ENCODE measurements at places on chromosomes 6 and 20.

DNA sequence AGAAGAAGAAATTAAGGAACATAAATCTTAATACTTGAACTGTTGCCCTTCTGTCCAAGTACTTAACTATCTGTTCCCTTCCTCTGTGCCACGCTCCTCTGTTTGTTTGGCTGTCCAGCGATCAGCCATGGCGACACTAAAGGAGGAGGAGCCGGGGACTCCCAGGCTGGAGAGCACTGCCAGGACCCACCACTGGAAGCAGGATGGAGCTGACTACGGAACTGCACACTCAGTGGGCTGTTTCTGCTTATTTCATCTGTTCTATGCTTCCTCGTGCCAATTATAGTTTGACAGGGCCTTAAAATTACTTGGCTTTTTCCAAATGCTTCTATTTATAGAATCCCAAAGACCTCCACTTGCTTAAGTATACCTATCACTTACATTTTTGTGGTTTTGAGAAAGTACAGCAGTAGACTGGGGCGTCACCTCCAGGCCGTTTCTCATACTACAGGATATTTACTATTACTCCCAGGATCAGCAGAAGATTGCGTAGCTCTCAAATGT, 17.1 kb downstream of the IRF4 start:
- no peak for DNase-seq

GRCh38 chr20:18272451-18272850, 15.9 kb upstream of the ZNF133 start:
- DNase-seq: no peak

GRCh38 chr6:111846492-111847409, 26.5 kb downstream of the FYN start:
- DNase-seq: no peak

DNA sequence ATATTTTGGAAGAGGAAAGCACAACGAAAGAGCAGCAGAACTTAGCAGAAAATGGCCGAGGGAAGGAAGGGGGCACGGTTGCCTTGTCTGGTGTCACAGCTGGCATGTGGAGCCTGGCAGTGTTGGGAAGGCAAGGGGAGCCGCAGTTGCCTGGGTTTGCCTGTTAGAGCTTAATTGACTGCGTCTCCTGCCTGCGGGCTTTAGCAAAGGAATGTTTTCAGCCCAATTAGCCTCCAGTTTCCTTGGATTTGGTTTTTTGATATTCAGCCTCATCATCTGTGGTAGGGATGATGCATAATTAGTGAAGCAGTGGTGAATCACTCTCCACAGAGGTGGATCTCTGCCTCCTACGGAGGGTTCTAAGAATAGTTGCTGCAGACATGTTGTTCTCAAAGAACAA, 832.6 kb downstream of the QKI start:
- DNase-seq: no peak

- DNase-seq: no peak
Observed at GRCh38 chr20:63746751-63747315, 7.3 kb downstream of the SLC2A4RG start.

- no peak for DNase-seq
Observed at GRCh38 chr20:38338849-38339520, 7.3 kb upstream of the LBP start.

- no peak for DNase-seq
Observed at GRCh38 chr20:63284083-63284440, 8.9 kb upstream of the COL20A1 start.

GRCh38 chr6:33116417-33116816, 40.6 kb downstream of the HLA-DPB1 start:
- DNase-seq: no peak

- no peak for DNase-seq
Observed at GRCh38 chr6:164098857-164099267, 684.3 kb downstream of the QKI start.

Measured in SHP77 treated with DMSO at 0.1 percent for 48 hours (cell line).